NCI-H2081 (cell line): ENCODE measurements at places on chromosomes 5 and 9.

DNA sequence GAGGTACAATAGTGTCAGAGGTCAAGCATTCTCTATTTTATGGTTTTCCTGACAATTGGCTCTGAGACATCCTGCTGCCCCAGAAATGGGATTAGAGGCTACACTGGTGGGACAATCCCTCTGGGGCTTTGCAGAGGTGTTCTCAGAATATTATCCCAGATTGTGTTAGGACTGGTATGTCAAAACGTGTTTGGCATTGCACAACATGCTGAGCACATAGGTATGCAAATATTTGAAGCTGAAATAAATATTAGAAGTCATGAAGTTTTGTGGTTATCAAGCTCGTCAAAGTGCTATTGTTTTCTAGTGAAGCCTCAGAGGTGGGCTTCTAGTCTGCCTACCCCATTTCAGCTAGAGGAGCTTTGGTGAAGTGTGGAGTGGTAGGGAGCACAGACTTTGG lies 304.4 kb downstream of the MAN2A1 start:
- no peak for DNase-seq

- DNase-seq = no peak
These were observed 199.6 kb downstream of the SMARCA2 start for GRCh38 chr9:2214707-2215106.

DNA sequence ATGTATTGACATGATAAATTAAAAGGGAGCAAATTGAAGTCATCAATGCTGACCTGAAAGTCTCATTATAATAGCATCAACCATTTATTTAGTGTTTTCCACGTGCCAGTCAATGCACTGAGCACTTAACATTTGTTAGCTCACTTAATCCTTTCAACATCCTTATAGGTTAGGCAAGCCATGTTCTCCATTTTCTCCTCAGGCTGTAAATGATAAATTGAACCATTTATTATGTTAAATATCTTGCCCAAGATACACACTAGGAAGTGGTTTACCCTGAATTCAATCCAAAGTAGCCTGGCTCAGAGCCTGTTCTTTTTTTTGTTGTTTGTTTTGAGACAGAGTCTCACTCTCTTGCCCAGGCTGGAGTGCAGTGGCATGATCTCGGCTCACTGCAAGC lies 25.0 kb upstream of the SNX2 start:
- DNase-seq = peak; percentile 2

DNA sequence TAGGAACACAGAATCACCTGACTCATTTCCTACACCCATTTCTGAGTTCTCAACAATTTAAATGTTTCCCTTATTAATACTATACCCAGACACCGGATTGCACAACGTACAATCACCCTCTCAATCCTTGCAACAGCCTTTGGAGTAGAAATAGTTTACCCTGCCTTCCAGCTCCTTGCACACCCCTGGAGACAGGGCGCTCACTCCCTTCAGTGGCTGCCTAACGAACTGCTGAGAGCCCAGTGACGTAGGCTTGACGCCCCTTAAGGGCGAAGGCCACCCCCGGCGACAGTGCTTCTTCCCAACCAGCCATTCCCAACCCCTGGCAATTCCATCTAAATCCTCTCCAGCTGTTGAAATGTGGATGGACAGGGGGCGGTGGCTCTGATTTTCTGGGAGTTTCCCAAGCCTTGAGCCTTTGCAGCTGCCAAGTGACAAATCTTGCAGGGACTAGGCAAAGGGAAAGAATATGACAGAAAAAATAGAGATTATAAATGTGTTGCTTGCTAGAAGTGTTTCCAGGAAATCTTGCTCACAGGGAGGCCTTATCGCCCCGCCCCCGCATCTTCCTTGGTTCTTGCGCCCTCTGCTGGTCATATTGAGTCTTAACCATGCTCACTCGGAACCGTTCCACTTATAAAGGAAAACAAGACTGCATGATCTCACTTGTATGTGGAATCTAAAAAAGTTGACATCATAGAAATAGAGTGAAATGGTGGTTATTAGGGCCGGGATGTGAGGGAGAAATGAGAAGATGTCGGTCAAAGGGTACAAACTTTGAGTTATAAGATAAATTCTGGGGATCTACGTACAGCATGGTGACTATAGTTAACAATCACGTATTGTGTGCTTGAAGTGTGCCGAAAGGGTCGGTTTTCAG lies 7.6 kb upstream of the BARX1 start:
- DNase-seq = peak; percentile 84

GRCh38 chr5:57862471-57862911 lies 379.9 kb upstream of the ACTBL2 start:
- no peak for DNase-seq

- peak; percentile 34 for DNase-seq
These were observed 679.8 kb downstream of the CETN3 start for GRCh38 chr5:89729623-89730301.

DNA sequence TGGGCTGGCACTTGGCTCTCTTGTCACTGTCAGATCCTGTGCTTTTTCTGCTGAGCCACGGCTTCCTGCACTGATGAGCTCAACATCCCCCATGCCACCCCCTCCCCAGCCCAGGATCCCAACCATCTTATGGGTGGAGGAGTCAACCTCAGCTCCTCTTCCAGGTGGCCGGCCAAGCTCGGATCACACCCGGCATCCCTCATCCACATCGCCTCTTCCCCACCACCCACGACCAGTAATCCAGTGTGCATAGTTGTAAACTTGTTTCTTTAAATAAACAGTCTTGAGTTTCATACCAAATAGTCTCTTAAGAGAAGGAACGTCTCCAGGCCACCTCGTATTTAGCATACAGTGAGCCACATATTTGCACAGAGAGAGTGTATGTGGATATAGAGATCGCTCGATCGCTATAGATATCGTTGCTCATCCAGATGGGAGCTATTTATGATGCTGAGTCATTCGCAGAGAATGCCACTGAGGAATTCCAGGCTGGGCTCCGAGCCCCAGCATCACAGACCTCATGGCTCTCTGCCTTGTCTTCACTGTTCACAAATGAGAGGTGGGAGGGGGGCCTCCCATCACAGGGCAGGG lies 61.8 kb upstream of the CPLX2 start:
- no peak for DNase-seq

GRCh38 chr9:71285191-71285656 lies 163.8 kb upstream of the TRPM3 start:
- DNase-seq = peak; percentile 87

DNA sequence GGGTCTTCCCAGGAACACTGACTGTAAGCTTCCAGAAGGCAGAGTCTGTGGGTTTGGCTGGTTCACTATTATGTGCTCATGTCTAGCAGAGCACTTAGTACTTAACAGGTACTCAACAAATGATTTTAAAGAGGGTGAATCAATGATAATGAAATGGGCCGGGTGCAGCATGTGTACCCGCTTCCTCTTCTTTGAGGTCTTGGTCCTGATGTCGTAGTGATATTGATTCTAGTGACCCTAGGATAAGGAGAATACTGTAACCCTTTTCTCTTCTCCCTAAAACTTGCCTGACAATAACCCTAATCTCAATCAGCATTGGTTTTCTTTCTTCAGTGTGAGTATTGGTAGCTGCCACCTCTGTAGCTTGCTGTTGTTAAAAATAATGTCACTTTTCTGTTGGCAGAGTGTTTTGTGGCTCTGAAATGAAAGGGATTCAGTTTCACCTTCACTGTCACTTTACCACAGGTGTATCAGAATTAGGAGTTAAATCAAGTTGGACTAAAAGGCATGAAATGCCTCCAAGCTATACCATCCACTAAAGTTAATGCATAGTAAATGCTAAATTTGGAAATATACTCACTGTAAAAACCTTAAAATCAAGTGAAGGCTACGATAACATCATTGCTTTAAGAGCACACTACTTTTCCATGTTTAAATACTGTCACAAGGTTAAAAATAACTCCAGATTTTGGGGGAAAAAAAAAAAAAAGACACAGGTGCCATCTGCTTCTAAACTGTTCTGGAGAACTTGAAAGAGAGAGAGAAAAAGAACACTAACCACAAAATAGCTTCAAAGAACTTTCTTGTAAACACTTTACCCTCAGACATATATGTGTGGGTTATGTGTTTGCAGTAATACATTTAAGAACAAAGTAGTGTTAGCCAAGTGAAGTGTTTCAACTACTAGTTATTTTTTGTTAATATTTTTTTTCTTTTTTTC lies 6.0 kb downstream of the CAMK4 start:
- DNase-seq = no peak

DNA sequence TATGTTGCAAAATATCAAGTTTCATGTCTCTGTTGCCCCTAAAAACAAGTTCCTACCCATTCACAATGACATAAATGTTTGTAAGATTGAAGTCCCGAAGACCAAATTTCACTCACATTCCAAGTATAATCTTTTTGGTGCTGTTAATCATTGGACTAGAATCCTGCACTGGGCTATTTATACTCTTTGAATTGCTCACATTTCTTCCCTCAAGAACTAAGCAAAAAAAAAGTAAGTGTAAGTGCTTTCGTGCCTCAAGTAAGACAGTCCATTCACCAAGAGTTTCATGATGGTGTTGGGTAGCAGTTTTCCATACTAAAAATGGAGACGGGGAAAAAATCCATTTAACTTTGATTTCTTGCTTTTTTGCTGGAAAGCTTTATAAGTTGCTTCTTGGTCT lies 242.3 kb downstream of the EBF1 start:
- DNase-seq = no peak

DNA sequence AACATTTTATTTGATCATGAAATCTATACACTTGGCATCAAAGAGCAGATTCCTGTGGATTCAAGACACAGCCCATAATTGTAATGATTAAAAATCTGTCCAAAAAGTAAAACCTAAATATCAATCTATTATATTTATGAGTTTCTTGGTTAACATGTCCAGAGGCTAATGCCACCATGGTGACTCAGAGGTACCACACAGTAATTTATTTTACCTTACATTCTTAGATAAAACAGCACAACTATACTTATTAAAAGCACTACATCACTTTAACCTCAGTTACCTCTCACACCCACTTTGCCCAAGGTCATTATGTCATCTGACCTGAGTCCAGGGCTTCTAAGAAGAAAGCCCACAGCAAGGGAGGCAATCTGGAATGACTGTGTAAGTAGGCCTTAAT lies 519.2 kb downstream of the RASEF start:
- no peak for DNase-seq

GRCh38 chr5:58056546-58056945 lies 403.3 kb downstream of the PLK2 start:
- no peak for DNase-seq

DNA sequence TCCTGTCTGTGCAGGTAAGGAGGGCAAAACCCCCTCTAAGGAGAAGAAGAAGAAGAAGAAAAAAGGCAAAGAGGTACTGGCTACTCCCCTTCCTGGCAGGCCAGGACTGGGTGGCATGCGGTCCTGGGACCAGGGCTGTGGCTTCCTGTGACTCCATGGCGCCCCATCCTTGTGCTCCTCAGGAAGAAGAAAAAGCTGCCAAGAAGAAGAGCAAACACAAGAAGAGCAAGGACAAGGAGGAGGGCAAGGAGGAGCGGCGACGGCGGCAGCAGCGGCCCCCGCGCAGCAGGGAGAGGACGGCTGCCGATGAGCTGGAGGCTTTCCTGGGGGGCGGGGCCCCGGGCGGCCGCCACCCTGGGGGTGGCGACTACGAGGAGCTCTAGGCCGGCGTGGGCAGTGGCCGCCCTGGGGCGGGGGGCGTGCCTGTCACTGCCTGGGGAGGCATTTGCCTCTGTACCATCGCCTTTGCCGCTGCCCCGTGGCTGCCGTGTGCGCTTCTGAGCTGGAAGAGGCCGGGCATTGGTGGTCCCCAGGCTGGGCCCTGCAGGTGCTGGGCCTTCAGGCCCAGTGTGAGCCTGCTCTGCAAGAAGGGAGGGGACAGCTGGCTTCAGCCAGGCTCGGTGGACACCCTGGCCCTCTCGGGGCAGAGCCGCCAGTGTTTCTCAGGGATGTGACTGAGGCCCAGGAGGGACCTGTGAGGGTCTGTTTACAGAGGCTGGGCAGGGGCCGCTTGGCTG lies 2.0 kb upstream of the AJM1 start:
- DNase-seq = no peak

DNA sequence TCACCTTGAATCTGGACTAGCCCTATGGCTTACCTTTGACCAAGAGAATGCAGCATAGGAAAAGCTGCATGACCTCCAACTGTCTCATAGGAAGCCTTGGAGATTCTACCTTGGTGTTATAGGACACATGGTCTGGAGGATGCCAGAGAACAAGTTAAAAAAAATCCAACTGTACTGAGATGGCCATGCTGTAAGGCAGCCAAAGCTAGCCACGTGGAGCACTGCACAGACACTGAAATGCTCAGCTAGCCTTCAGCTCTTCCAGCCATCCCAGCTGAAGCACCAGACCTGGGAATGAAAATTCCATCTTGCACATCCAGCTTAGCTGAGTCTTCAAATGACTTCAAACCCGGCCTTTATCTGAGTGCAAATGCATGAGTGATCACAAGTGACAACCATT lies 6.0 kb upstream of the GRAMD2B start:
- DNase-seq = no peak

- DNase-seq = no peak
These were observed 126.0 kb downstream of the TMEM174 start for GRCh38 chr5:73298772-73299630.

- no peak for DNase-seq
These were observed 157.2 kb upstream of the PANK3 start for GRCh38 chr5:168736281-168736831.

- DNase-seq = no peak
These were observed 396.9 kb downstream of the GADD45G start for GRCh38 chr9:90001747-90002146.

DNA sequence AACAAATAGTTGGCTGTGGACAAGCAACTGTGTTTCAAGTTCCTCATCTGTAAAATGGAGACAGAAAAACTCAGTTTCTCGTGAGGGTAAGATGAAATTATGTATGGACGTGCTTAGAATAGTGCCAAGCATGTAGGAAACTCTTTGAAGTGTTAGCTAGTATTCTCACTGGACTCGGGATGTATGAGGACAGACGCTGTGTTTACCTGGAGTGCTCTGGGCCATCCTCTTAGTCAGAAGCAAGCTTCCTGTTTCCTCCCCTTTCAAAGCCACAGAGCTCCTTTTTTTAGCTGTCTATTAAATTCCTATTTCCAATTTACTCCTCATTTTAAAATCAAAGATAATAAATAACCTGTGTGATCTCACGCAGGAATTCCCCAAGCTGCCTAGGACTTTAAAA lies 23.8 kb upstream of the IQGAP2 start:
- no peak for DNase-seq
